ENCODE measurements at places on chromosomes 11 and 22.

GRCh38 chr11:117976445-117976844 is 9.7 kb upstream of the IL10RA start:
- no peak for DNase-seq

DNA sequence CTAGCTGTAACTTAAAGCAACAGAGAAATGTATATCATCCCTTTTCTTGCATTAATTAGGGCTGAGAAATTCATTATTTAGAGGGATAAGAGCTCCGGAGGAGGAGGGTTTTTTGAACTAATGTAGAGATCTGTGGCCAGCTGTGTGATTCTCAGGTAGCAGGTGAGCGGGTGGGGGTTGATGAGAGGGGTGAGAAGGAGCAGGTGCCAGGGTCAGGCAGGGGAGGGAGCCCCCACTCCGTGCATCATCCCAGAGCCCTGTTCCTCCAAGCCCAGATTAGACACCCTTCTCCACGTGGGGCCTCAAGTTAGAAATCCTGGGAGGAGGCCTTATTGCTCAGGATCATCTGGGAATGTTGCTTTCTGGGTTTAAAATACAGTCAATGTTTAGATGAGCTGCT is 24.9 kb downstream of the ZBTB16 start:
- no peak for DNase-seq

DNA sequence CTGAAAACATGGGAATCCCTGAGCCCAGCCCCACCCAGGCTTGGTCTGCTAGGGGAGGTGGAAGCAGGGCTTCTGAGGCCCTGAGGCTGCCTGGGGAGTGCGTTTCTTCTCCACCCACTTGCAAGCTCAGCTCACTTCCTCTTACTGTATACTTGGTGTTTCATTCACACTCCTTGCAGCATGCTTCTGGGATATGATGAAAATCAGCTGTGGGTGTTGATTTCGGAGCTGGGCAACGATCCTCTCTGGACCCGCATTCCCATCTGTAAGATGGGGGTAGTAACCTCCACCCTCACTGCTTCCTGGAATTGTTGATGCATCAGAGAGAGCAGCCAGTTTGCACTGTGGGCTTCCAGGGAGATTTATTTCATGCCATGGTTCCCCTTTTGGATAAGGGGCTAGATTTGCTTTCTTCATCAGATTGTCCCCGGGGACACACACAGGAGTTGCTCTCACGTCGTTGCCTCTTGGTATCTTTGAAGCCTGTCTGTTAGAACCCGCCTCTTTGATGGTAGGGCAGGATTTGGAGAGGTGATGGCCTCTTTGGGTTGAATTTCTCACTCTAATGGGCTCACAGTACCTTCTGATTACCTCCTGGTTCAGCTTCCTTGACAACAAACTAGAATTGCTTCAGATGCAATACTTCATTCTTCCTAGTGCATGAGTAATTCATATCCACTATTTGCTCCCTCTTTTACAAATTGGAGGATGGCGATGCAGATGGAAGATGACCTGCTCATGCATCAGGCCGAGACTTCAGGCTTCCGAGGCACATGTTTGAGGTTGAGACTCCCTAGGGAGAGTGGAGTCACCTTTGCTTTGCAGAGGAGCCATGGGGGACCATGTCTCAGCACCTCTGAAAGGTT is 40.4 kb downstream of the BCR start:
- peak; percentile 73 for DNase-seq

GRCh38 chr11:94060401-94060800 is 39.2 kb downstream of the HEPHL1 start:
- DNase-seq: no peak

DNA sequence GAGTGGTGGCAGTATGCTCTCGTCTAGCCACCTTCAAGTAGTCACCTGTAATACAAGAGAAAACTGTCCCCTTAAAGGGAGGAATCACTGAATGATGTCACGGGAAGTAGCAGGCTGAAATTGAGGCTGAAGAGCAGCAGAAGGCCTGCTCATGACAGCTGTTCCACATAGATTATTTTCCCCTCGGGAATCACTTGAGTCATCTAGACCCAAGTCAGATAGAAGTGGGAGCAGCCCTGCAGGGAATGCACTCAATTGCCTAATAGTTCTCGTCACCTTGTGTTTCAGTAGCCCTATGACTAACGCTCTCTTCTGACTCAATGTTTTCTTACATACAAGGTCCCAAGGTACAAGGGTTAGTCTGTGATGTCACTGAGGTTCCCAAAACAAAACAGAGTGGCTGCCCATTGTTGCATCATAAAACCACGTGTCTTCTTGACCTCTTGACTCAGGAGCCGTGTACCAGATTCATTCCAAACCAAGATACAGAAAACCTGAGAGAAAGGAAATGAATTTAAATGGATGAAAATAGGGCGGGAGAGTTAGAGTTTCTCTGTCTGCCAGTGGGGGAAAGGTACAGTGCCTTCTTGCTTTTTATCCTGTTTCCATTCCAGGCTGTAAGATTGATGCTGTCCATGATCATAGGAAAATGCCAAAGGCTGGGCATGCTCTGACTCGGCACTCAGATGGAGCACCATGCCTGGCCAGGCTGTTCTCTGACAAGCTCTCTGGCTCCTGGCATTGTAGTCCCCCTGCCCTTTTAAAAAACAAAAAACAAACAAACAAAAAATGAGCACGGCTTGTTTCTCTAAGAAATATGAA is 21.6 kb upstream of the C11orf96 start:
- DNase-seq: no peak

- no peak for DNase-seq
Observed at GRCh38 chr22:20530368-20531153, 23.2 kb downstream of the MED15 start.

DNA sequence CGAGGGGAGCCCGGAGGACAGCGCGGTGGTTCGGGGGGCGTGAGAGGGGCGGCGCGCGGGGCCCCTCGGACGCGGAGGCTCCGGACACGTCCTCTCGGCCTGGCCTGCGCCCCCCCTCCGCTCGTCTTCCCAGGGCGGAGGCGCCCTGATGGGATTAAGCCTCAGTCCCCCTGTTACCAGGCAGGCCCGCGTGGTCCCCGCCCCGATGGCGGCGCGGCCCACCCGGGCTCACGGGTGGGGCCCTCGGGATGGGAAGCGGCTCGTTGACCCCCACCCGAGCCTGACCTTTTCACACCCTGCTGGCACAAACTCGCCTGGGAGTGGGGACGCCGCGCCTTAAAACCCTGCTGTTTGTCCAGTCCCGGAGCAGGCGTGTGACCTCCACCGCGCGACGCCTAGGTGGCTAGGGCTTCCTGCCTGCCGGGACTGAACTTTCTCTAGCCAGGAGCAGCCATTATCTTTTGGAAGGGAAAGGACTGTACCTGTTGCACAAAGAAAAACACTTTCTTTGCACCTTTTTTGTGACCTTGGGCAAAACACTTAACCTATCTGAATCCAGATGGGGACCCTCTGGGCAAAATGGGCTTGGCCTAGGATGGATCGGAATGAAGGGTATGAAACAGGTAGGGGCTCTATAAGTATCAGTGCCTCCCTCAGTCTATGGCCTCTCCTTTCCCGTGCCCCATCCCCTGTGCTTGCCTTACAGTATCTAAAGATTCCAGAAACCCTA is 1.0 kb downstream of the KIAA1671 start:
- no peak for DNase-seq

DNA sequence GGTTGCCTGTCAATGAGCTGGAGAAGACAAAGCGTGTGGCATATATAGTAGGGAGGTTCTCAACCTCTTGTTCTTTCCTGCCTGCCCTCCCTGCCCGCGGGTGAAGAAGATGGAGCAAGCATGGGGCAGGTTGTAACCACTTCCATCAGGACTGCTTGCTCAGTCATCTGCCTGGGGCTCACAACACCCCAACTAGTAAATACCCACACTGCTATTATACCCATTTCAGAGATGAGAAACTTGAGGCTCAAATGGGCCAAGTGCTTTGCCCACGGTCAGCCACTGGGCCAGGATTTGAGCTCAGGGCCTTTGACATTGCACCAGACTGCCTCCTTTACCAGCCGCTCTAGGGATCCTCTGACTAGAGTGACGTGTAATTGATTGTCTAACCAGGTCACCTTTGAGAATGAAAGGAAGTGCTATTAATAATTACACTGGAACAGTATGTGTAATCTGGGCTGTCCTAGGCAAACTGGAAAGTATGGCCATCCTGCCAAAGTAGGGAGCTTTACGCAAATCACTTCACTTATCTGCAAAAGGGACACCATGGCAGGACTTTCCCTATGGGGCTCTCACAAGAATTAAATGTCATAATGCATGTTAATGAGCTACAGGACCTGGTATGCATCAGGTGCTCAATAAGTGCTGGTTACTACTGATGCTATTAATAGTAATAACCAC is 2.8 kb upstream of the CDC42EP1 start:
- no peak for DNase-seq

DNA sequence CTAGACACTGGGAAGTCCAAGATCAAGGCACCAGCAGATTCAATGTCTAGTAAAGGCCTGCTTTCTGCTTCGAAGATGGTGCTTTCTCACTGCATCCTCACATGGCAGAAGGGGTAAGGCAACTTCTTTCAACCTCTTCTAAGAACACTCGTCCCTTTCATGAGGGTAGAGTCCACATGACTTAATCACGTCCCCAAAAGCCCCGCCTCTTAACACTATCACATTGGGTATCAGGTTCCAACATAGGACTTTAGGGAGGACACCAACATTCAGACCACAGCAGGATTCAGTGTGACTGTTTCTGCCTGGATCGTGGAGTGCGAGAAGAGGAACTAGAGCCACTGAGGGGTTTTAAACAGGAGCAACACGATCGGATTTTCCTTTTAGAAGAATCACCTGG is 3.7 kb upstream of the TIRAP start:
- DNase-seq: no peak

DNA sequence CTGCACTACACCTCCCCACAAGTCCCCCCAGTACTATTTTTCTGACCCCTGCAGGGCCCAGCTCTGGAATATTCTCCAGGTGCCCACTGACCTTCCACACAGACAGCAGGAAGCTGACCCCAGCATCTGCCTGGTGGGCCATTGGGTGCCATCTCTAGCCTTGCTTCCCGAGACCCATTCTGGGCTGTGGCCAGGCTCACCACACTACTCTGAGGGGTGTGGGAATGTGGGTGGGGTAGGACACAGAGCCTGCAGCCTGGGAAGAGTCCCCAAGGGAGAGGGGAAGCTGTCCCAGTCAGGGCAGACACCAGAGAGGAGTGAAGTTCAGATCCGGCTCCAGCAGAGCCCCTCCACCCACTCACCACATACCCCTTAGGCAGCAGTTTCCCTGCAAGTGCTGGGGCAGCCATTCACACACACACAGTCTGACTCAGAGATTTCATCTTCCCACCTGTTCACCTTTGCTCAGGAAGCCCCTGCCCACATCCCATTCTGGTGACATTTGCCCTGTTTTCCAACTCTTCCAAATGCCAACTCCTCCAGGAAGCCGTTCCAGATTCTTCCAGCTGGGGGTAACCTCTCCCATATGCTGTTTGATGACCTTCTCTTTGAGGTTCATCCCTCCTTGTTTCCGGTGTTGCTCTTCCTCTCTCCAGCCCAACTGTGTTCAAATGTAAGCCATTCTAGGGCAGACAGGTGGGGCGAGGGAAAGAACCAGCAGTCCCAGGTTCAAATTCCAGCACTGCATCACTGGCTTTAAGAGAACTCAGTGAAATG is 1.9 kb downstream of the SLCO2B1 start:
- no peak for DNase-seq

- DNase-seq: no peak
Observed at GRCh38 chr11:7936615-7937014, 4.9 kb downstream of the OR10A3 start.

GRCh38 chr11:64608046-64608445 is 17.0 kb downstream of the SLC22A12 start:
- no peak for DNase-seq

DNA sequence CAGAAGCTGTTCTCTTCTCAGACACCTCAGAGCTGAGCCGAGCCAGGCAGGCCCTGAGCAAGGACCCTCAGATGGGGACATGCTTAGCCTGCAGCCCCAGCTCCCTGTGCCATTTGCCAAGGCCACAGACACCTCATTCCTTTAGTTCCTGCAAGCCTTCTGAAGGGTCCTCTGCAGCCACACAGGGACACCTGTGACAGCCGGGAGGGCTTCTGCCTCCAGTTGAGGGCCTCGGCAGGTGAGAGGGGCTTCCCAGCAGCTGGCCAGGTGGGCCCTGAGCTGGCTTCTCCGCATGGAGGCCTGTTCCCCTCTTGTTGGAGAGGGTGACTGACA is 18.2 kb downstream of the INCENP start:
- DNase-seq: no peak

DNA sequence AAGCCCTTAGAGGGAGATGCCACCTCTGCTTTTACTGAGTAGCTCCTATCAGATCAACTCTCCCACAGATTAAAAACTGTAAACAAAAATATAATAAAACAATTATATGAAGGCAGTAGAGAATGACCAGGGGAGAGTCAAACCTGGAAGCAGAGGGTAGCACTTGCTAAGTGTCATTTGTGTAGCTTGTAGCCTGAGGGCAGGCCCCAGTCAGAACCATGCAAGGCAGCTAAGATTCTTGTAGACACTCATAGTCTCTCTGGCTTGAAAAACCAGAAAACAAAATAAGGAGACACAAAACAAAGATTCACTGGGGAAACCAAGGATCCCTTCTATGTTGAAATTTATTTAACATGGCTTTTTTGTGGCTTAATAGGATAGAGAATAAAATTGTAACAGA is 110.4 kb downstream of the WNT11 start:
- no peak for DNase-seq

DNA sequence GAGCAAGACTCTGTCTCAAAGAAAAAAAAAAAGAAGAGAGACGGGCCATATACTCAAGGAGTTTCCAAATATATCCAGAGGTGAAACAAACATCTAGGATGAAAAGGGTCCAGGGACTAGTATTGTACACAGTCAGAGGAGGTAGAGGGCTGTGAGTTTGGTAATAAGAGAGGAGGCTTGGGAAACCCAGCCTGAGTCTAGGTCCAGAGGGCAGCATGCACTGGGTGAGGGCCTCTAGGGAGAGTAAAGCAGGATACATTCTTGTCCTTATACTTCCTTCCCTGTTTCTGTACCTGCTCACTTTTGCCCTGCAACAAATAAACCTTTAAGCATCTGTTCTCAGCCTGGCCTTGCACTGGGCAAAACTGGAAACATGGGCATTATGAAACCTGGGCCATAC is 31.5 kb downstream of the STIM1 start:
- DNase-seq: peak; percentile 18

DNA sequence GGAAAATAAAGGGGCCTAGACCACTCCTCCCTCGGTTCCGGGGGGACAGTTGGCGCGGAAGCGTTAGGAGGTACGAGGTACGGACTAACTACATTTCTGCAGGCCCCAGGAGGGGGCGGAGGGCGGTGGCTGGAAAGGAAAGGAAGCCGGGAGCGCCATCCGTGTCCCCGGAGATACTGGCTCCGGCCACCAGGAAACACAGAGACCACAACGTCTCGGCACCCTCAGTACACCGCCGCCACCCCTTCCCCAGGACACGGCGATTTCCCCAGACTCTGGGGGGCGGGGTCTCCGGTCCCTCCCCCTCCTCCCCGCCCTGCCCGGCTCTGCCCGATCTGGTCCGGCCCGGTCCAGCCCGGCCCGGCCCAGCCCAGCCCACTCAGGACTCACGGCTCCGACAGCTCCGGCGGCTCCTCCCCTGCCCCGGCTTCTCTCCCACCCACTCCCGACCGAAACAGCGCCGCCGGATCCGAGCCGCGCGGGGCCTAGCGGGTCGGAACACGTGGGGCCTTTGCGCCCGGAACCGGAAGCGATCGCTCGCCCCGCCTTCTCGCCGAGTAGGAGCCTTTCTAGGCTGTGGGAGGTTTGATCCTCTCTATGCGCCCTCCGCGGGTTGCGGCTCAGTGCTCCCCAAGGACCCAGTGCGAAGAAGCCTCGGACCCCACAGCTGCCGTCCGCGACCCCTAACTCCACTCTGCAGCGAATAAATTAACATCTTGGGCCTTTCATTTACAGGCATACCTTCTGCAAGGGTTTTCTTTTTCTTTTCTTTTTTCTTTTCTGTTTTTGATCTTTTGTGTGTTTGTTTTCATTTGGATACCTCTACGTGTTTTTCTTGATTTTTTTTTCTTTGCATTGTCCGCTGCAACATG is at the start of gene ZNF202:
Gene ZNF202, minus strand, starts transcription at position 502 of the 872 bp plus-strand sequence. CDS start 10,772 bp downstream, outside the sequence.
- DNase-seq: peak; percentile 76
